ENCODE measurements at places on chromosomes 5 and 9.

DNA sequence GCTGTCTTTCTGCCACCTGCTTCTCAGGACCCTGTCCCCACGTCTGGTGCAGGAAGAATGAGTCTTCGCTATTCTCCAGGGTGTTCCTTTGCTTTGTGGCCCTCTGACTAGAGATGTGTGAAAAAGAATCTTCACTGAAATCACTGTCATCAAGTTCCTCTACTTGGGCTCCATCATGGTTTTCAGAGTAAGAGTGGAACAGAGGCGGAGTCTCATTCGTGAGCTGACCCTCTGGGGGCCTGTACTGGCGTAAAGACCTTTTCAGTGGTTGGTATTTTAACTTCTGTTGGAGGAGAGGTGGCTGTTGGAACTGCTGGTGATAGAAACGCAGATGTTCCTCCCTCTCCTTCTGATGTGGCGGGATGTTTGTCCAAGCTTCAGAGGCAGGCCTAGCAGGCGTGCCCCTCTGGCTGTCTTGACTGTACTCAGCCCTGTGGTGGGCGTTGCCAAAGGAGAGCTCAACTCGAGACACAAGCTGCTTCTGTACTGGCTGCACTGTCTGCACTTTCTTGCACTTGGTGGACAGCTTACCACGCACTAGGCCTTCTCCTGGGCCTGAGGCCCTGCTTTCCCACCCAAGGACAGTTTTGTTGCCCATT is 72.0 kb downstream of the KIF24 start:
- no peak for DNase-seq

- peak; percentile 78 for DNase-seq
Measured at GRCh38 chr9:83956436-83957247, 23.4 kb downstream of the HNRNPK start.

DNA sequence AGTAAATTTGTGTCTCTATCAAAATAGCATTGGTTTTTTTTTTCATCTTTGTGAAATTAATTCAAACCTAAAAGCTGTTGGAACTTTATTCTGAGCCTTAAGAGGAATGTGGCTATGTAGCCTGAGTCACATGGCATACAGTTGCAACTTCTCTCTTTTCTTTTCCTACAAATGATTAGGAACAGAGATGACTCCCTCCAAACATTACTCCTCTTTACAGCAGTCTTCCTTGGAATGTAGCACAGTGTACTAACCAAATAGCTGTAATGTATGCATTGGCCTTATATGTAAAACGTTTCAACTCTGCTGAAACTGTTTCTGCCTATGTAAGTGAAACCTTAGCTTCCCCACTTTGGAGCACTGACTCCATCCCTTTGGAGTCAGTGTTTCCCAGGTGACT is 100.9 kb upstream of the MAP1B start:
- no peak for DNase-seq

DNA sequence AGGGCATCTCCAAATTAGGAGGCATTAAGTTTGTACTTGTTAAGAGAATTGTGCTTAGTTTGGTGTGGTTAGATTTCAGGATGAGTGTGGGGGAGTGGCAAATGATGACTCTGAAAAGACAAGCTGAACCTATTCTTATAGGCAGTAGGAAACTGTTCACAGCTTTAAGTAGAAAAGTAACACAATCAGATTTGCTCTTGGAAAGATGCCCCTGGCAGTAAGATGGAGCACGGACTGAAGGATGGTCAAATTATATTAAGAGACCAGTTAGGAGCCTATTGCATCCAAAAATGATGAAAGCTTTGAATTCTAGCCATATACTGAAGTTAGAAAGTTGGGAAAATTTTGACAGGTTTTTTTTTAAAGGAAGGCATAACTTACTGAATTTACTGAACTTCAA is 254.2 kb upstream of the MEF2C start:
- no peak for DNase-seq

GRCh38 chr9:78028926-78029325 is 2.7 kb downstream of the GNAQ start:
- DNase-seq, result no peak

- DNase-seq, result no peak
Measured at GRCh38 chr9:110443146-110443865, 105.6 kb upstream of the TXNDC8 start.

DNA sequence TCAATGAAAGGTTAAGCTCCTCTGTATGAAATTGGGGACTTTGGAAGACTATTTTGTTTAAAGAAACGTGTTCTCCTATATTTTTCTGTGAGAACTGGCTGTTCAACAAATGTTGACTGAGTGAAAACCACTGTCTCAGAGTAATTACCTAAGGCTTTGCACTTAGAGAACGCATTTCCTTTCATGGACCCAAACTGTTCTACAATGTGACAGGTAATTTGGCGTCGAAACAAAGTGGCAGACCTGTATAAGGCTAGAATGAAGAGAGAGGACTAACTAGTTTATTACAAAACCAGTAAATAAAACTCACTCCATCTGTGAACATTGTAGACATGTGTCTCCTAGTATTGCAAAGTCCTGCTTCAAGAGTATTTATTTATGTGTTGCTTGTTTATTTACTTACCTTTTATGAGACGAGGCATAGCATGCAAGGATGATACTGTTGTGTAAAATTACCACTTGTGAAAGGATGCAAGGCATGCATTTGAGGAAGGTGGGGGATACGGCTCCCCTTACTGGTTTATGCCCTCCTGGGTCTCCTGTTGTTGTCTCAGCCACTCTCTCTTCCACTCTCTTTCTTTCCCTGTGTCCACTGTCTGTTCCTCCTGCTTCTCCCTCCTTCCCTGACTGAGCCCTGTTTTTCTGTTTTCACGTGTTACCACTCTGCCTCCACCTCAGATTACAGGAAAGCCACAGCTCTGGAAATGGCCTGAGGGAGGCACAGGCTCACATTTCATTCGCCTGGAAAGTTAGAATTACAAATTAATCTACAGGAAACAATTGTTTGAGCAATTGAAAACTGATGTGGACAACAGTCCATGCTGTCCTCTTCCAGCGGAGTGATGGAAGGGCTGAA is 444.0 kb upstream of the ZNF608 start:
- DNase-seq, result no peak

DNA sequence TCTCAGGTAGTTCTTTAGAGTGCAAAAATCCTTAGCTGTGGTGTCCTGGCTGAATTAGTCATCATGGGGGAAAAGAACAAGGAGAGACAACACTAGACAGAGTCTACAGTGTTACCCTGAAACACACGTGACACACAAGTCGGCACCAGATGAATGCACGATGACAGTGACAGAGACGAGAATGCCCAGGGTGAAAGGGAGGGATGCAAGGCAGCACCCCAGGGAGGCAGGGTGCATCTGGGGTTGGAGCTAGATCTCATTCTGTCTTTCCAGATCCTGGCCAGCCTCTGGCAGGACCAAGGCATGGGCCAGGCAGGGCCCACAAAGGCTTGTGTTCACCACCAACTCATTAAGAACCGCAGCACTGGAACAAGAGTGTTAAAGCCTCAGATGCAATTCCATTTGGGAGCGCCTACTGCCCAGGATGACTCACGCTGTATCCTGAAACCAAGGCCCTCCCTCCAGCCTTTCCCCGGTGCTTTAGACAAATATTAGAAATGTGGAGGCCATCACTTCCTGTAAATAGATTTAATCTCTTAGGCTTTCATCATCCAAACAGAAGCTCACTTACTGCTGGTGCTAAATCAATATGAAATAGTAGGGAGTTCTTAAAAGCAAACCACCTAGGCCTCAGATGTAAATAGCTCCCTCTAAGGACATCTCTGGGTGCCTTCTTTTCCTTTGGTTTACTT is 56.1 kb downstream of the IRX2 start:
- no peak for DNase-seq

DNA sequence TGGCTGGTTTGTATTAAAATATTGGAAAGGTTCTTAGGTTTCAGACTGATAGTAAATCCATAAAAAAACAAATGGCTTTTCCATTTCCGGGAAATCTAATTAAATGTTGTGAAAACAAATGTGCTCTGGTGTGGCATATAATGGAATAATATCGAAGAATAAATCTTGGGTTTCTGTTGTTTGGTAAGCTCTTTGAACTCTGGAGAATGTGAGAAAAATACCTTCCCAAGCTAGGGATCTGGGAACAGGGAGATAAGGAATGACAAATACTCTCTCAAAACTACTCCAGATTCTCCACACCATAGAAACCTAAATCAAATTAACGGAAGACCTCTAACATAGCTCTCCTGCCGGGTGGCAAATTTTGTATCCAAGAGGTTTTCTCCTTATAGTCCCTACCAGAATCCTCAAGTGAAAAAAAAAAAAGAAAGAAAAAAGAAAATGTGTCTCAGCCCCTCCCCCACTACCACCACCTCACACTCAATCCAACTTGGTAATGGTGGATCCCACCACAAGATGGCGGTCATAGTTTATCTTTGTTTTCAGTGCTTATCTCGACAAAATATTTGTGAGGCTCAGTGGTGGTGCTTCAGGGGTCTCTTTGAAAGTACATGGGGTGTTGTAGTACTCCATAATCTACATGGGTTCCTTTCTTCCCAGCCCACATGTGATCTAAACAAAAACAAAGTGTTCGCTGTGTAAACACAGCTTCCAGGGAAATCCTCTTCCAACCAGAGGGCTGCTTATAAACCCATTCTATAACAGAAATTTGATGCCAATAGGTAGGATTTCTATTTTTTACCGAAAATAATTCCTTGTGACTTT is 54.5 kb upstream of the FST start:
- no peak for DNase-seq

DNA sequence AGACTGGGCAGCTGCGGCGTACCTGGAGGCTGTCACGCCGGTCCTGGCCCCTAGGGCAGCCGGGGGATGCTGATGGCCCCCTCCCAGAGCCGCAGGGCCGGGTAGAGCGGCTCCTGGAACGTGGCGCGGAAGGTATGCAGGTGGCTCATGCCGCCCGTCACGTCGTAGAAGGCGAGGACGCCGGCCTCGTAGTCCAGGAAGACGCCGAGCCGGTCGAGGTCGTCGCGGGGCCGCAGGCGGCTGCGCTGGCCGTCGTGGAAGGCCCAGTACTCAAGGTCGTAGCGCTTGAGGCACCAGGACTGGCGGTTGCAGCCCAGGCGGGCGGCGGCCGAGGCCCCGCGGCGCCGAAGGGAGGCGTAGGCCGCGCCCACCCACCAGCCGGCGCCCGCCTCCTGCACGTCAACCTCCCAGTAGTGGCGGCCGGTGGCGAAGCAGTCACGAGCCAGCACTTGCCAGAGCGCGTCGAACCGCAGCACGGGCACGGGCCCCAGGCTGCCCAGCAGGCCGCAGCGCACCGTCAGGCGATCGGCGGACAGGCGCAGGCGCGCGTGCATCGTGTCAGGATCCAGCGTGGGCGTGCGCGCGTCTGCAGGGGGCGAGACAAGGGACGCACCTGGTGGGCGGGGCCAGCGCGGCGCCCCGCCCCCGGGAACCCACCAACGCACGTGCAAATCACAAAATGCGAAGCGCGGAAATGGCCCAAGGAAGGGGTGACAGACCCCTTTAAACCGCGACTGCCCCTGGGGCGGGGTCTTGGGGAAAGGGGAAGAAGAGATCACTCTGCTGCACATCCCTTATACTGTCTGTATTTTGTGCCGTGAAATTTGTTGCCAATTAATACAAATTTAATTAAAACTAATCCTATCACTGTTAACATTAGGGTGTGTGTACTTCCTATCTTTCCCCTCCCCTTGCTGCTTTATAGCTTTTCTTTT is 31.2 kb downstream of the NANS start:
- DNase-seq, result peak; percentile 67

- no peak for DNase-seq
Measured at GRCh38 chr5:126857472-126858410, 80.8 kb downstream of the LMNB1 start.

GRCh38 chr5:150623152-150623877 is 17.1 kb upstream of the SYNPO start:
- no peak for DNase-seq

- no peak for DNase-seq
Measured at GRCh38 chr5:105504-106070, 13.6 kb downstream of the PLEKHG4B start.

GRCh38 chr9:135968083-135968476 is 6.9 kb upstream of the UBAC1 start:
- DNase-seq, result no peak

- DNase-seq, result no peak
Measured at GRCh38 chr5:154505567-154505966, 27.5 kb upstream of the HAND1 start.

- DNase-seq, result no peak
Measured at GRCh38 chr9:36121971-36122370, 14.6 kb upstream of the GLIPR2 start.

- no peak for DNase-seq
Measured at GRCh38 chr9:13718086-13718485, 438.6 kb upstream of the MPDZ start.

DNA sequence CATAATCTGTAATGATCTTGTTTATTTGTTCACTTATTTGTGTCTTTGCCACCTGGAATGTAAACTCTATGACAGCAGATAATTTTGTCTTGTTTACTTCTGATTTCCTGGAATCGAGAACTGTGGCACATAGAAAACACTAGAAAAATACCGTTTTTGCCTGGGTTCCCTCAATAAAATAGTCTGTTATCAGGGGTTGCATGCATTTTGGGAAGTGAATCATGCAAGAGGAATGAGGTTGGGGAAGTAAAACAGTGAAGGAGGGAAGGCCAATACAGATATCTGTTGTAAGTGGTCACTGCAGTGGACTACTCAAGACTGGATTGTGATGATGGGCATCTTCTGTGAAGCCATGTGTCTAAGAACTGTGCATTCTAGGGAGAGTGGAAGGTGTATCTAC is 45.2 kb upstream of the IL6ST start:
- DNase-seq, result no peak

DNA sequence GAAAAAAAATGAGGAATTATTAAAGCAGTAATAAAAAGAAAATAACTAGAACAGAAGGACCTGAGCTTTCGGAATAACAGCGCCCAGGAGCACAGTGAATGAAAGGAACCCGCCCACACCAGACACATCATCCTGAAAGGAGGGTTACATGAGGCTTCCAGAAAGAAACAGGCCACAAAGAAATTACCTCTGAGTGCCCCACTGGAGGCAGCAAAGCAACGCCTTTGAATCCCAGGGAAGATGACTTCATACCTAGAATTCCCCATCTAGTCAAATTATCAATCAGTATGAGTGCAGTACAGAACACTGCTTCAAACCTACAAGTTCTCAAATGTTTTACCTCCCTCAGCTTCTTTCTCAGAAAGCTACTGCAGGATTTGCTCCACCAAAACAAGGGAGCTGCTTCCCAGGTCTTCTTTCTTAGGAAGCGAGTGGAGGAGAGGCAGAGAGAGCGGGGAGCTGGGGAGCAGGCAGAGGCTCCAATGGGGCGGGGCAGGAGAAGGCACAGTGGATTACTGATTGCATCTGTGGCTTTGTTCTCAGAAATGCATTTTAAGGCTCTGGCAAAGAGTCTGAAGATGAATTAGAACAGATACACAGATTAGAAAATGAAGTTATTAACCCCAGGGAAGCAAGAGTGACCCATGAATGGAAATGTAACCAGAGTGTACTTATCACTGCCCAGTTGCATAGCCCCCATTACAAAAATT is 87.1 kb downstream of the SEMA4D start:
- no peak for DNase-seq

GRCh38 chr5:3878267-3878666 is 282.6 kb downstream of the IRX1 start:
- DNase-seq, result no peak

GRCh38 chr5:176806137-176806536 is 4.2 kb upstream of the UNC5A start:
- DNase-seq, result no peak

All from liver (tissue), 10 donors.